NCI-H748 treated with DMSO at 0.1 percent for 48 hours (cell line): ENCODE measurements at places on chromosomes 7 and 10.

GRCh38 chr10:11235771-11236170 is 218.1 kb downstream of the CELF2 start:
- DNase-seq, result no peak

DNA sequence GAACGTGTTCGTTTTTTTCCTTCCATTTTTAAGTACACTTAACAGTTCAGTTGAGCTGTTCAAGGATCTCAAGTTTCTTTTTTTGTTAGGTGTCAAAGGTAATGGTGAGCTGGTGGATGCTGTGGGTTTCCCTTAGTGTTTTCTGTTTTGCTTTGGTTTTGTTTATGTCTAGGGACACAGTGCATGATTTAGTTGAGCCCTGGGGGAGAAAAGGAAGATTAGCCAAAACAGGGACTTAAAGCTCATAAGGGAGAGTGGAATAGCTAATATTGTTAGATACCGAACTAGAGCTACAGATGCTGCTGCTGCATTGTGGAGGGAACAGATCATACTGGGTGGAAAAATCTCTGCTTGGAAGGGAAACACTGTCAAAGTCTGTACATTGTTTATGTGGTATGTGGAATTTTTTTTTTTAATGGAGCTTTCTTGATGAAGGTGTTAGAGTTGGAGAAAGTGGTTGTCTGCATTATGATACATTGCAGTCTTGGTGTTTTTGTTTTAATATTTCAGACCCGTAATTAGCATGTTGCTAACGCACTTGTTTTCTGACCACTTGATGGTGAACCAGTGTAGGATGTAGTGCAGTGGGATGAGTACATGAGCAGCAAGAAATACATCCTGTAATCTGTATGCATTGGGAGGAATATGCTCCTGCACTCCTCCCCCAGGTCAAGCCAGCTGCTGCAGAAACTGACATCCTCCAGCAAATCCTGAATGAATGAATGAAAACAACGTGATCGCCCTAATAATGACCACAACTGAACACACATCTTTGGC is 2.1 kb downstream of the GLCCI1 start:
- peak; percentile 54 for DNase-seq

DNA sequence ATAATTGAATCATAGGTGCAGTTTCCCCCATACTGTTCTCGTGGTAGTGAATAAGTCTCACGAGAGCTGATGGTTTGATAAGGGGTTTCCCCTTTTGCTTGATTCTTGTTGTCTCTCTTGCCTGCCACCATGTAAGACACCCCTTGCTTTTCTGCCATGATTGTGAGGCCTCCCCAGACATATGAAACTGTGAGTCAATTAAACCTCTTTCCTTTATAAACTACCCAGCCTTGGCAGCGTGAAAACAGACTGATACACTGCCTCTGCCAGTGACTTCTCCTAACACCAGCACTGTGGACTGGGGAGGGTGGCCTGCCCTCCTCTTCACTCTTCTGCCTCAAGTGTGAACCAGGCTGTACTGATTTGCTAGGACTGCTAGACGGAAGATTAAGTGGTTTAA is 108.6 kb downstream of the RAB11FIP2 start:
- DNase-seq, result no peak

DNA sequence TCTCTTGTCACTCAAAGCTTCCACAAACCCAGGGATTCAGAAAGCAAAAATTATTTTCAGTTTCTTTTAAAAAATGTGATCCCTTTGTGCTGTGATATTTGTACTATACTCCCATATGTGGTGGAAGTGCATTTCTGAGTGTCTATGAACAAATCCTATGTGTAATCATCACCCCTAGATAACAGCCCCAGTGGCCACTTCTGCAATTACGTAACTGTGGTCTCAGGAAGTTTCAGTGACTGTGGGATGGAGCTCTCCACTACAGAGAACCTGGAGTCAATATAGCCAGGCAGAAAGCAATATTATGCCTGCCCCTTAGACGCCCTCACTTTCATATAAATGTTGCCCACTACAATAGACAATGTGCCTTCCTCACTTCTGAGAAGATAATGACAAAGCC is 1101.7 kb upstream of the GHITM start:
- DNase-seq, result no peak

DNA sequence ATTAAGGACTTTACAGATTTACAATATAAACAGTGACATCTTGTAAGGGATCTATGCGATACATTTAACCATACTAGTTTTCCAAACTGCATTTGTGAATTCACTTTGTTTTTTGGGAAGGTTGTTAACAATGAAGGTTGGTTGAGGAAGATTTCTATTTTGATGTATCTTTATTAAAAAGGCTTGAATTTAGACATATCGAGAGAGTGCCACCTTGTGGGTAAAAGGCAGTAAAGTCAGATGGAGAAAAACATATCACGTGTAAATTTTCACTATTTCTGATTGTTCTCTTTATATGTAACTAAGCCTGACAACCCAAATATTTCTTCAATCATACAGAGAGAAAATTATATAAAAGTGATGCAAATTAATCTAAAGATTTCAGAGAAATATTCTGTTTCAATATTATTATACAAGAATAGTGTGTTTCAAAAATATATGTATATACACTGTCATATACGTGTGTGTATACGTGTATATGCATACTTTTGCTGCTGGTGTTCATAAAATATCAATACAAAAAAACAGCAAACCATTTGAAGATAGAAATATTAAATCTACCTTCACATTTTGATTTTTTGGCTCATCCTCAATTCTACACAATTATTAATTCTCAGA is 988.6 kb downstream of the SORCS1 start:
- DNase-seq, result peak; percentile 15

DNA sequence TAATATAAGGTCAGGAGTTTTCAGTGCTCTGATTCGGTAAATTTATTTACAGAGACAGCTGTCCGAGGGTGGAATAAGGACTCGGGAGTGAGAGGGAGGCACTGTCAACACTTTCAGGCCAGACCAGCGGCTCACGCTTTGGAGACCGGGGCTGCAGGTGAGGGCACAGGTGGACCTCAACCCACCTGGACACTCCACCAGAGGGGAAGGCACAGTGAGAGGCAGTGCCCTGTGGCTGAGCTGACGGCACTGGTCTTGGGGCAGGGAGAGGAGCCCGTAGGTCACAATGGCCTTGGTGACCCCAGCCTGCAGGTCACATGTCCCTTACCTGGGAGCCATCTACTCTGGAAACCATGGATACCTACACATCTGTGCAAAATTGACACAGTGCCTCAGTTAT is 315.1 kb downstream of the ADARB2 start:
- DNase-seq, result no peak

- DNase-seq, result no peak
Measured at GRCh38 chr10:47413531-47414226, 29.6 kb upstream of the ZNF488 start.

DNA sequence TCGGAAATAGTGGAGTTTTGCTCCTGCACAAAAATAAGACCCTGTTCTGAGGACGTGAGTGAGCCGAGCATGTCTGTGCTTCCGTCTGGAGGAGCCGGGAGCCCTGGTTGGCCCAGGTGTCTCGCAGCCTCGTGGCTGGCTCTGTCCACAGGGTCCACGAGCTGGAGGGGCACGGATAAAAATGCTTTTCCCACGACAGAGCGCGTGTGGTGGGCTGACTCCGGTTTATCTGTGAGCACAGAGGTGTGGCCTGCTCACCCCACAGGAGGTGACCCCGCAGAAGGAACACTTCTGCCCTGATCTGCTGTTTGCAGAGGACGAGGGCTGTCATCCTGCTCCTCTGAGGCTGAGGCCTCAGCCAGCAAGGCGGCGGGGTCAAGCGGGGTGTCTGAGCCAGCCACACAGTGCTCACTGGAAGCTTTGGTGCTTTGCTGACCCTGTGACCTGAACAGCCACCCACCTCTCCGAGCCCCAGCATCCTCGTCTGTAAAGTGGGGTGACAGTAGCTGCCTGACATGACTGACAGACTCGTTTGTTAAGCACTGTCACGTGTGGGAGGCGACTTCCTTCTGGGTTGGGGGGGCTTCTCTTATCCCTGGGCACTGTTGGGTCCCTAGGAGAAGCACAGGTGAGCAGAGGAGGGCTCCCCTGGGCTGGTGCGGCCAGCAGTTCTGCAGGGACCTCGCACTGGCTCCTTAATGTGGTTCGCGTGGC is 162.5 kb downstream of the DNAJB6 start:
- DNase-seq, result no peak

DNA sequence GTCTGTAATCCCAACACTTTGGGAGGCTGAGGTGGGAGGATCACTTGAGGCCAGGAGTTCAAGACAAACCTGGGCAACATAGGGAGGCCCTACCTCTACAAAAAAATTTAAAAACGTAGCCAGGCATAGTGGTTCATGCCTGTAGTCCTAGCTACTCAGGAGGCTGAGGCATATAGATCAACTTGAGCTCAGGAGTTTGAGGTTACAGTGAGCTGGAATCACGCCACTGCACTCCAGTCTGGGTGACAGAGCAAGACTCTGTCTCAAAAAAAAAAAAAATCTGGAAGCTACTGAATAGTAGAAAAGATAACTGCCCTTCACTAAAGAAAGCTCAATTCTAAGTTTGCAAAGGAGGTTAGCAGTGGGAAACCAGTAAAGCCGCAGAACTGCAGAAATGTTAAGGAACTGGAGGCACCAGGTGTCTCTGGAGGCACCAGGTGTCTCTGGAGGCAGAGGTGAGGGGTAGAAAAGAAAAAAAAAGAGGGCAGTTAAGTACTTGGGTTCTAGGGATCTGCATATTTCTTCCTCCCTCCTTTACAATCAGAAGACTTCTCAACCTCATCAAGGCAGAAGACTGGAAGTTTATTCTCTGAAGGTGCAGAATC is 56.5 kb downstream of the RNLS start:
- DNase-seq, result no peak

- no peak for DNase-seq
Measured at GRCh38 chr10:77518241-77518909, 119.2 kb downstream of the KCNMA1 start.

DNA sequence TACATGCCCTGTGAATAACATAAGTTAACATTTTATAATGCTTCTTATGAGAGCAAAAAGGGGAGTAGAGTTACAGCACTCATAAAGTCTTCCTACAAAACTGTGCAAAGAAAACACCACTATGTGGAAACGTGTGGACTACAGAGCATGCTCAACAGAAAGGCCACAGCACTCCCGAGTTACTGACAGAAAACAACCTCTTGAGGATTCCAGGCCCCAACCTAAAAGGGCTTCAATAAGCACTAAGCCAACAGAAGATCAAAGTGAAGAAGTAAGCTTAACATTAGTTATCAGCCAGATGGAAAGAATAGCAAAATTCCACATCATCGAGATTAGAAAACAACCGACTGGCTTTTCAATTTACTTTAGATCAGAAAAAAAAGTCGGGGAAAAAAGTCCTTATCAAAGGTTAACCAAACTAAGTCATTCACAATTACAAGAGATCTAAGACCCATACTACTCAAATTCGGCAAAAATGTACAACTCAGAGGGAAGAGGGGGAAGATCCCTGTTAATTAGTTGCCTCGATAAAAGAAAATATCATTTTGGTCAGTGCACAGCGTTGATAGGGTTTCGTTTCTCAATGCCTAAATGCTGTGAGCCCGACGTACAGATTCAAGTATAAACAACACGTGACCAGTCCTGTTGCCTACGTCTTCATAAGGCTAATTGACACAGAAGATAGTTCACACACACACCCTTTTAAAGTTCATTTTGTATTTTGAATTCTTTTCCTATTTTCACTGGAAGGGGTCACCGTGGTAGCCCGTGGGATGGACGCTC is 1.4 kb downstream of the KBTBD2 start:
- DNase-seq, result peak; percentile 44

- no peak for DNase-seq
Measured at GRCh38 chr7:27737616-27738015, 2.3 kb upstream of the TAX1BP1 start.

GRCh38 chr7:30026229-30027064 is at the start of gene FKBP14:
FKBP14 (minus strand) TSS chr7:30026702; CDS start chr7:30026508, 194 bp downstream.
- peak; percentile 95 for DNase-seq

DNA sequence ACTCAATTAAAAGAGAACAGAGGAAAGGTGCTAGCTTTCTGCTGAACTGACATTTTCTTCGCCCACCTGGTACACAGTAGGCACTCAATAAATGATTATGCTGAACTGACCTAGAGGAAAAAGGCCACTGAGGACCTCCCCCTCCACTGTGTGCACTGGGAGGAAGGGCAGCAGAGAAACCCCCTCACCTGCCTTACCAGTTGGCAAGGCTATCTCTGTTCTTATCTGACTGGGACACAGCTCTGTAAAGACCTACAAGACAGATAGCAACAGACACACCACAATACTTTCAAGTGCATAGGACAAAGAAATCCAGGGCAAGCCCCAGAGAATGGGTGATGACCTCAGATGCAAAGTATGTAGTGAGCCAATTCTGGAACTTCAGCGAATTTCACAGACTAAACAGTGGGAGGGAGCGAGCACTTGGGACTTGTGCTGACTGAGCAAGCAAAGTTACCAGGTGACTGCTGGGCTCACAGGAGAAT is 30.4 kb downstream of the PDLIM1 start:
- no peak for DNase-seq

GRCh38 chr7:40899636-40900507 is 765.1 kb downstream of the SUGCT start:
- DNase-seq, result no peak

DNA sequence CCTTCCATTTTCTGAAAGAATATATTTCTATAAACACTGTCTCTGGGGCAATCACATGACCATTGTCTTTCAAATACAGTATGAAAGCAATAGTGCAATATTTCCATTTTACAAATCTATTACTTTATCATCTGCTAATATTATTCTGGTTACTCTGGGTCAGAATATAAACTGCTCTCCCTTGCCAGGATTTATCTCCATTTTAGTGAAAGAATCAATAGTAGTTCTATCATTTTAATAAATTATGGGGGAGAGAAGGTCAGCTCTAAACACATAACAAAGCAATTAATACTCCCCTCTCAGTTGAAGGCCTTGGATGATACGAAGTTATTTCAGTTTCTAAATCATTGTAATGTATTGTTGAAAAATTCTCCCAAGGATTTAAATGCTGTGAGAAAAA is 608.3 kb downstream of the MAGI2 start:
- no peak for DNase-seq

- DNase-seq, result no peak
Measured at GRCh38 chr10:71359364-71360046, 37.2 kb upstream of the CDH23 start.

- no peak for DNase-seq
Measured at GRCh38 chr10:132044803-132045202, 20.9 kb upstream of the JAKMIP3 start.

DNA sequence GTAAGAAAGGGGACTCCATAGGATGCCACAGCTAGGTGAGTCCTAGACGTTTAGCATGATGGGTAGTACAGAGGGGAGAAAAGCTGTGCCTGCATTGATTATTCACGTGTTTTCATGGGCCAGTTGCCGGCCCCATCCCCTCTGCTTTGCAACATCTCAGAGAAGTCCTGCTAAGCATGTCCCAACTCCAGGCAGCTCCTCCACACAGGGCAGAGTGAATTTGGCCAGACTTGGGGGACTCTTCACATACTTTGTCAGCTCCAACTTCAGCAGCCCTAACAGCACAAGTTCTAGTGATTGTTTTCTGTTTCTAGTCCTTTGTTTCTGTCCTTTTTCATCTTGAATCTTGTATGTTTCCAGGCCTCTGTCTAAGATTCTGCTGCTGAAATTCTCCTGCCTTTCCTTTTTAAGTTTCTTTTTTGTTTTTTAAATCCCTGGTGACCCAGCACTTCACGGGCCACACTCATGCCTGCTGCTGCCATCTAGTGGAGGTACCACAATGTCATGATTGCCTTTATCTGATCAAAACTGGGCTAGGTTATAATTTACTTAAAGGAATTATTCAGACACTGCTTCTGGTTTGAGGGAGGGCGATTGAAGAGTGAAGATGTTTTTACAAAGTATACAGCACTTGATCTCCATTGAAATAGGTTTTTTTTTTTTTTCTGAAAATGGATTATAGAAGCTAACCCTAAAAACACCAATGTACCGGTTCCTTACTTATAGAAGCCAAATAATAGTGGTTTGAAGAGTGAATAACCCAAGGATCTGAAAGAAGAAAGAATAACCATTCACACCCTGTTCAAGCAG is 276.9 kb downstream of the CSTF2T start:
- DNase-seq, result no peak
